Keratinocyte (primary cell): ENCODE measurements at places on chromosomes 12 and 14.

DNA sequence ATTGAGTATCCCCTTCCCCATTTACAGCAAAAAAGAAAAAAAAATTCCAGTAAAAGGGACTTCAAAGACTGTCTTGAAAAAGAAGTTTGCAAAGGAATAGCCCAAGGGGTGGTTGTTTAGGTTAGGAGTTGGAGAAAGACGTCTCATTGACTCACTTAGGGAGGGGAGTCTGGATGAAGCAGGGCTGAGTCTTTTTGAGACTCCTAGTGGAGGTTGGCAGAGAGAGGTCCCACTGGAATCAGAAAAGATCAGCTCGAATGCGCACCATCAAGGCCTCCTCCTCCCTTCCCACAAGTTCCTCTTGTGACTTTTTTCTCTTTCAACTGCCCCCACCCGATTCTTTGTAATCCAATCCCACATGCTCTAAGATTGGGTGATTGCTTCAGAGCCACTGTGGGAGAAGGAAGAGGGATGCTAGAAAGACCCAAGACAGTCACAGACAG, 1.9 kb downstream of the ARHGEF40 start:
- H3K27ac ChIP-seq: no peak overlapping the region
- no peak for DNase-seq
- H3K36me3 ChIP-seq: peaks cover 2% of the 10 kb centered on the region
- H3K27me3 ChIP-seq: peaks cover 17% of the 10 kb centered on the region
- peaks cover 18% of the 10 kb centered on the region for H3K4me1 ChIP-seq
- no peak overlapping the region for H3K4me3 ChIP-seq

- H3K4me1 ChIP-seq: peaks cover 5% of the 10 kb centered on the region
- no peak for DNase-seq
- H3K27ac ChIP-seq: no peak overlapping the region
- H3K36me3 ChIP-seq: no peaks in the 10 kb centered on the region
These were observed 613.0 kb downstream of the DIO2 start for GRCh38 chr14:79598339-79598738.

DNA sequence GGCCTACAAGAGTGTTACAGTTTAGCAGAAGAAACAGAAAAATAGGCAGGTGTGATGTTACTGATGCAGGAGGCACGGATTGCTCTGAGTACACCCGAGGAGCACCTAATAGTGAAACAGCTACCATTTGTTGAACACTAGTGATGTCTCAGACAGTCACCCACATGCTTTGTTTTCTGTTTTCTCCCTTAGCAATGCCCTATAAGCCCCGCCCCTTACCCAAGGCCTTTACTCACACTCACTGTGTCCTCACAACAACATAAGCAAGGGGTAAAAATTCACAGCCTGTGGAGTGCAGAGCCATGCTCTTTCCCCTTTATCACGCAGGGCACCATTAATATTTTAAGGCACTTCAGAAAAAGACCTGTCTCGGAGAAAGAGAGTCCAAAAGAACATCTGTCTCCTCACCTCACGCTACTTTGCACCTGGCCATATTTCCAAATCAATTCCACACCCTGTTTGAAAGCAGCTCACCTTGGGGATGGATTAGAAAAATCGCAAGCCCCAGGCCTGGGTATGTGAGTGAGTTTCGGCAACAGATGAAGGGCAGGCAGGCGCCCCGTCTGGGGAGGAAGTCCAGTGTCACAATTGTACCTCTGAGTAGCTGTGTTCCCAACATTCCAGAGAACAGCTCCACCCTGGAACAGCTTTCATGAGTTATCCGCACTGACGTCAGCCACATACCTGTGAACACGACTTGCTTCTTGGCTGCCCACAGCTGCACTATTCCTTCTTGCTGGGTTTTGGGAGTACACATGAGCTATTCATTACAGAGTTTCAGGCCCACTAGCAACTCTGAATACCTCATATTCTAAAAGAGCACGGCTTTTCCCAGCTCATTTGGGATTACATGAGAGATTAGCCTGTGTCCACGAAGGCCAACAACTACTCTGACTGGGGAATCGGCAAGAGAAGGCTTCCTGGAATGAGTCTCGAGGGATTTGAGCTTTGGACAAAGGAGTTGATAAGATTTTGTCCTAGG, 26.0 kb downstream of the MAPK1IP1L start:
- no peaks in the 10 kb centered on the region for H3K27me3 ChIP-seq
- peak overlapping the region; percentile 98 for H3K27ac ChIP-seq
- no peaks in the 10 kb centered on the region for H3K36me3 ChIP-seq
- peak overlapping the region; percentile 12 for H3K4me3 ChIP-seq
- peaks cover 58% of the 10 kb centered on the region for H3K4me1 ChIP-seq

- H3K4me3 ChIP-seq: peak overlapping the region; percentile 60
- no peak for DNase-seq
- H3K4me1 ChIP-seq: peaks cover 17% of the 10 kb centered on the region
- H3K27ac ChIP-seq: no peak overlapping the region
- H3K36me3 ChIP-seq: no peaks in the 10 kb centered on the region
These were observed 31.1 kb upstream of the MON2 start for GRCh38 chr12:62435303-62436163.
